ENCODE measurements at places on chromosomes 5 and 9.

- no peak for DNase-seq
Measured at GRCh38 chr9:98962181-98962560, 18.5 kb downstream of the COL15A1 start.

DNA sequence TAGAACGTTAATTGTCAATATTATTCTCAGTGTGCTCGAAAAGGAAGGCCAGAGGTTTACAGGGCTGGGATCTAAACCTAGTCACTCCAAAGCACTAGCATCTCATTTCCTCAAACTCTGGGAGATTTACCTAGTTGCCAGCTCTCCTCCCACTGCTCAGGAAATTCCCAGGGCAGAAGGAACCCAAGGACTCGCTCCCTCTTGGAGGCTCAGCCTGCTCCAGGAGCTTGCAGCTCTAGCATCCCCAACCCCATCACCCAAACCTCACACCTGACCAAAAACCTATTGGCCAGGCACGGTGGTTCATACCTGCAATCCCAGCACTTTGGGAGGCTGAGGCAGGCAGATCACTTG lies 26.0 kb downstream of the SERINC5 start:
- no peak for DNase-seq

- DNase-seq, result no peak
Measured at GRCh38 chr5:34756781-34757624, 82.0 kb upstream of the TTC23L start.

DNA sequence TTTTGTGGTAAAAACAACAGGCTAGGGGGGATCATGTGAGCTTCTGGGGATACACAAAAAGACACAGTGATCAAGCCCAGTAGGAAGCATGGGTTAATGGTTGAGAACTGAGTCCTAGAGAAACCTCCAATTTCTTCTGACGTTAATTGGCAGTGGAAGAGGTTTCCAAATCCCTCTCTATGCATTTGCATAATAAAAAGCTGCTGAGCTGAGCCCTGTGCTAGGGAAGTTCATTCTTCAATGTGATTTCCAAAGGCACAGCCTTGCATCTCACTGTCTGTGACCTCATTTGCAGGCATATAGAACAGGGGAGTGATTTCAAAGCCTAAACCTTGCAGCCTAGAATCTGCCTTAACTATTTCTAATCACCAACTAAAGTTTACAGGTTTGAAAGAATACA lies 812 bp downstream of the DNAH5 start:
- DNase-seq, result no peak

All from kidney capillary endothelial cell (primary cell).